EL (cell line): ENCODE measurements at places on chromosomes 1 and 21.

- no peak for DNase-seq
Observed at GRCh38 chr1:7912743-7913557, 27.7 kb downstream of the TNFRSF9 start.

DNA sequence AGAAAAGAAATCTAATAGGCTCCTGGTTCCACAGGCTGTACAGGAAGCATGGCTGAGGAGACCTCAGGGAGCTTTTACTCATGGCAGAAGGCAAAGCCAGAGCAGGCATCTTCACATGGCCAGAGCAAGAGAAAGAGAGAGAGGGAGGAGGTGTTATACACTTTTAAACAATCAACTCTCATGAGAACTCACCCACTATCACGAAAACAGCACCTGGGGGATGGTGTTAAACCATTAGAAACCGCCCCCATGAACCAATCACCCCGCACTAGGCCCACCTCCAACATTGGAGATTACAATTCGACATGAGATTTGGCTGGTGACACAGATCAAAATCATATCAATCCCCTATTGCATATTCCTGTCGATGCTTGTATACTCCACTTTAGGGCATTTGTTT lies 93.5 kb downstream of the MRPL39 start:
- DNase-seq = no peak

GRCh38 chr1:65339866-65340468 lies 30.6 kb downstream of the DNAJC6 start:
- peak; percentile 66 for DNase-seq

DNA sequence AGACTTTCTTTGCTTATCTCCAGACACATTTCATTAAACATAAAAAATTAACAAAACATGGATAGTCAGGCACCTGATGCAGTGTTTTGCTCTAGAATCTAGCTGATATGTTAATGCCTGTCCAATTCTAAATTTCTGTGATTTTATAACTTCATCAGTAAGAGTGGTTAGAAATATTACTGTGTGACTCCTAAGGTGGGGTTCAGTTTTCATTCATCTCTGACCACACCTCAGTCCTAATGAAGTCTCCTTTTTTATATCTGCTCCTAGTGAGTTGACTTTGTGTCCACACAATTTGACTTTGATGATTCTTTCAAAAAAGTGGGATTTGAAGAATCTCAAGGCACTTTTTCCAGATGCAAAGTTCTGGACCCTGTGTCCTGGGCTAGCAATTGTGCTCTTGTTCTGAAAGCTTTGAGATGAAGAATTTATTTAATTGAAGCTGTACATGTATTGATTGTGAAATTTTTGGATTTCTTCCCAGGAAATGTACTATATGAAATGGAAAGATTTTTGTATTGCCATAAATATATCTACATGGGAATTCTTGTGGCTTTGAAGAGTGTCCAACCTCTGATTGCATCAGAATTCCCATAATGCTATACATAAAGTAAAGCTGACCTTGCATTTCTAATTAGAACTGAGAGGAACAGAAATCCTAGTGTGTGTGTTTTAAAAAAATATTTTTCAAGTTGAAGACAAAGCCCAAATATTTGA lies 111.2 kb downstream of the GIPC2 start:
- DNase-seq = peak; percentile 73

DNA sequence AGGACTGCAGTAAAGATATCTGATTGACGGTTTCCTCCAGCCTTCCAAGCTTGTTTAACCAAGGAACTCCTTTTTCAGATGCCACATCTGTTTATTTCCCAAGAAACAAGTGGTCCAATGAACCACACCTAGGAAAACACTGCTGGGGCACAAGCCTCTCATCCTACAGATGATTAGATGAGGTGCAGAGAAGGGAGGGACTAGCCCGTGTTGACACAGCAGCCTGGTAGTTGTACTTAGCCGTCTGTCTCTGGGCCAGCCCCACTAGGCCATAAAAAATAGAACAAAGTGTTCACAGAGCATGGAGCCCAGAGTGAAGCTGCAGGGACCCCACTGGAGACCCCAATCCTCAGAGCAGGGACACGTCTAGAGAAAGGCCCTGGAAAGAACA lies 32.1 kb downstream of the LRP8 start:
- no peak for DNase-seq

GRCh38 chr1:232226197-232226712 lies 403.7 kb downstream of the SIPA1L2 start:
- peak; percentile 93 for DNase-seq

DNA sequence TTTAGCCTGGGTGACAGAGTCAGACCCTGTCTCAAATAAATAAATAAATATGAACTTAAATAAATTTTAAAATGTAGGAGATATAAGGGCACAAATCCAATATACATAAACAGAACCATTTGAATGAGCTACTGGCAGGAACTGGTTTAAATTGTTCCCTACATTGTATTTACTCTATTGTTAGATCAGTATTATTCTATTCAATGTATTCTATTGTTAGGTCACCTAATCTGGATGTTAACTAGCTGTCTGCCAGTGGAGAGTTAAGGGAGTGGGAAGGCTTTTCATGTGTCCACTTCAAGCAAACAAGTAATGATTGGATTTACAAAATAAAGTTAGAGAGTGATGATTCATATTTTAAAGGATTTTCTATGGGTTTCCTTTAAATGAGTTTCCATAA lies 4.9 kb upstream of the FBXO28 start:
- no peak for DNase-seq

- DNase-seq = no peak
Observed at GRCh38 chr1:186905561-186905960, 76.8 kb downstream of the PLA2G4A start.

DNA sequence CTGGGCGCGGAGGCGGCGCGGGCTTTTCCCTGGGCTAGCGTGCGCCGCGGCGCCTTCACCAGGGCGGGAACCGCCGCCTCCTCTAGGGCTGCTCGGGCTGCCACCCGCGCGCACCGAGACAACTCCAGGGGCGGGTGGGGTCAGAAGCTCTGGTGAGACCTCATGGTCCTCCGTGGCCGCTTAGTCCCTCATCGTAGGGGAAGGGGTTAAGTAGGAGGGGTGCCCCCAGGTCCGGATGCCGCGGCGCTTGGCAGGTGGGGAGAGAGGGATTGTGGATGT lies 559 bp downstream of the SERTAD4 start:
- DNase-seq = peak; percentile 38

- DNase-seq = no peak
Observed at GRCh38 chr21:45338311-45339017, 50.8 kb upstream of the POFUT2 start.

DNA sequence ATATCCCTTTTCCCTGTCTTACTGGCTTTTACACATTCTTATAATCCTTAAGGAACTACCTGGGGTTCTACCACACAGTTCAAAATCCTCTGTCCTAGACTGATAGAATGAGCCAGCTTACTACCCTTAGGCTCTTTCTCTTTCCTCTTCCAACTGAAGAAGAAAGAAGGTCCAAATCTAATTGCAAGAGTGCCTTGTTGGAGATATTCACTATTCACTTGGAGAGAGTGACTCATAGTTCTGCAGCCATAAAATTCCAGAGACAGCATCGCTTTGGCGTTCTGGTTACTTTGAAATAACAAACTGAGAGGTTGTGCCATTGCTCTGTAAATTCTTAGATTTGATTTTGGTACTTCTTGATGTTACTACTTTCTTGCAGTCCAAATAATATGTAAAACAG lies 4.2 kb downstream of the CADM3 start:
- peak; percentile 26 for DNase-seq

DNA sequence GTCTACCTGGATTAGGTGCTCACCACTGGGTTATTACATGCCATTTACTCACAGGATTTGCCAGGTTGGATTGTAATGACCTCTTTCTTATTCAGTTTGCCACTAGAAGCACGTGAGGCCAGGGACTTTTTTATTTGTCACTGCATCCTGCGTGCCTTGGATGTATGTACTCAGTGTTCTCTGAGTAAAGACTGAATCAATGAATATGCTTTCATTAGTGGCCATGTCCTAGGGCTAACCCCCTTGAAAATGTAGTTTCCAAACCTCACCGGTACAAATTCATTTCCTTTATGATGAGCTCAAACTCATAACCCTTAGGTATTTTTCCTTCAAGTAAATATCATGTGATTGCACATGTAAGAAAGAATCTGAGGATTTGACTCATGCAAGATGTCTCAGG lies 1.3 kb upstream of the ZP4 start:
- no peak for DNase-seq

- DNase-seq = no peak
Observed at GRCh38 chr21:15804247-15805005, 74.6 kb downstream of the USP25 start.

GRCh38 chr1:13797397-13797796 lies 97.4 kb downstream of the PRDM2 start:
- DNase-seq = no peak

DNA sequence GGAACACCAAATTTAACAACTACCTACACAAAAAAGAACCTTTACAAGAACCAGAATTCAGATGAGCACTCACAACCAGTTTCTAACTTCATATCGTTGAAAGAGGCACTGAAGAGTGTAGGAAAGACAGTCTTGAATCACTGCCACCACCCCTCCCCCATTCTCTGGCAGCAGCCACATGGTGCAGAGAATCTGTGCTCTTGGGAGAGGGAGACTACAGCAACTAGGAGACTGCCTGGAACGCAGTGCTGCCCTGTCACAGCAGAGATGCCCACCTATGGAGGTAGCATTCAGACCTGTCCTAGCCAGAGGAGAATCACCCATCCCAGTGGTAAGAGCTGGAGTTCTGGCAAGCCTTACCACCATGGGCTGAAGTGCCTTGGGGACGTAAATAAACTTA lies 7.3 kb downstream of the CCN1 start:
- peak; percentile 11 for DNase-seq
